ENCODE measurements at places on chromosomes 11 and 22.

GRCh38 chr11:37298173-37298572 lies 700.1 kb upstream of the RAG2 start:
- H3K27me3 ChIP-seq, result no peaks in the 10 kb centered on the region
- H3K4me3 ChIP-seq, result no peak overlapping the region
- no peaks in the 10 kb centered on the region for H3K4me1 ChIP-seq
- H3K36me3 ChIP-seq, result no peaks in the 10 kb centered on the region

DNA sequence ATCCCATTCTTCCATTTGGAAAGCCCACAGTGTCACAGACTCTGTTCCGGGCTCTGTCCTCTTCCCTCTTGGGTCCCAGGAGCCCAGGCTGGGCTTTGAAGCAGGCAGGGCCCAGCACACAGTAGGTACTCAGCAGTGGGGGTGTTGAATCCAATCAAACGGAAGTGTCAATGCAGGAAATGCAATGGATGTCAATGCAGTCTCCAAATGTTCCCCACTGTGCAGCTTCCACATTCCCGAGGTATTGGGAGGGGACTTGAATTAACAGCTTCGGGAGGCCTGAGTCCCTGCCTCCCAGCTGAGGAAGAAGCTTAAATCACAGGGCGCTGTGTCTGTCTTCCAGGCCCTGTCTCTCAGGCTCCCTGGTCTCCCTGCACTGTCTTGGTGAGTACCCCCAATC lies 21.8 kb upstream of the SMIM35 start:
- H3K27me3 ChIP-seq, result no peaks in the 10 kb centered on the region
- no peaks in the 10 kb centered on the region for H3K36me3 ChIP-seq
- H3K27ac ChIP-seq, result no peak overlapping the region
- H3K4me3 ChIP-seq, result no peak overlapping the region
- DNase-seq, result no peak

DNA sequence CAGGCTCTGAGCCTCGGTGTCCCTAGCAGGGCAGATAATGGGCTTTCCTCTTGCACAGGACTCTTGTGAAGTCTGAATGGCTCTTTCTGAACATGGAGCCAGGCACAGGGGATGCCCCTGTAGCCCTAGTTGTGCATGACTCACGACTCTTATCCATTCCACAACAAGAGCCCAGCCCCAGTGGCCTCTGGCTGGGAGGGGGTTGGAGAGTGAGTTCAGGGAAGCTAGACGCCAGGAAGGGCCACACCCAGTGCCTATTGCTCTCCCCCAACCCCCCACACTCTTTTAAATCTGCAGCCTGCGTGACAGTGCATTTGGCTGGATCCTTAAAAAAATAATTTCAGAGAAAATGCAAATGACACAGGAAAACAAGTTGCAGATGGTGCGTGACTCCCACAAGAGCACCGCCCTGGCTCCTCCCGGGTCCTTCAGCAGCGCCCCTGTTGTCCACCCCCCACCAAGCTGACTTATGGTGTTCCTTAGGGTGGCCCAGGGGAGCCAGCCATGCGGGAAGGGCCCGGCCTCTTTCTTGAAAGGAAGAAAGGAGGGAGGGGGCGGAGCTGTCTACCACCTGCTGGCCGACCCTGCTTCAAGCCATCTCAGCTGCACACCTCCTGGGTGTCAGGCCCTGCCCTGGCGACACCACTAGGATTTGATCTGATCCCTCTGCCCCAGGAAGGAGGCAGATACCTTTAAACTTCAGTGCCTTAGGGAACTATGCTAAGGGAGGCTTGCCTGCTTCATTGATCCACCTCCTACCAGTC lies 74.7 kb downstream of the MN1 start:
- H3K36me3 ChIP-seq, result no peaks in the 10 kb centered on the region
- H3K27ac ChIP-seq, result no peak overlapping the region
- no peak for DNase-seq

GRCh38 chr11:2667940-2668339 lies 31.9 kb downstream of the KCNQ1OT1 start:
- H3K4me3 ChIP-seq, result no peak overlapping the region
- no peaks in the 10 kb centered on the region for H3K36me3 ChIP-seq
- DNase-seq, result no peak
- no peaks in the 10 kb centered on the region for H3K27me3 ChIP-seq

DNA sequence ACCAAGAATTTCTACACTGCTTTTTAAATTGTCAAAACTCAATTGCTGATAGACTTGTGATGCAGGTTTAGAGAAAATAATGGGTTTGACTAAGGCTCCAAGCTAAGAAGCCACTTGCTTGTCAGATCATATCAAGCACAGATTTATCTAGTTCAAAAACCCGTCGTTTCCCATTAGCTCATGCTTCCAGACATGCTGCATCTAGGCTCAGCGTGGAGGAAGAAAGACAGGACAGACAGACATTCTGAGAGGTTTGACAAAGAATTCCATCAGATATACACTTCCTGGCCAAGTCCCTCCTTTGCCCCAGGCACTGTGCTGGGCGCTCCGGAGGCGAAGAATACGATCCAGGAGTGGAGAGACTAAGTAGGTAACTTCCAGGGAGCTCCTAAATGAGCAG lies 76.8 kb downstream of the KCNC1 start:
- no peak overlapping the region for H3K4me3 ChIP-seq
- DNase-seq, result no peak
- no peak overlapping the region for H3K27ac ChIP-seq
- no peaks in the 10 kb centered on the region for H3K27me3 ChIP-seq
- H3K4me1 ChIP-seq, result peaks cover 43% of the 10 kb centered on the region
- no peaks in the 10 kb centered on the region for H3K36me3 ChIP-seq

Measured in thoracic aorta (tissue), 2 donors.